T-helper 1 cell (primary cell): ENCODE measurements at places on chromosomes 16 and 17.

DNA sequence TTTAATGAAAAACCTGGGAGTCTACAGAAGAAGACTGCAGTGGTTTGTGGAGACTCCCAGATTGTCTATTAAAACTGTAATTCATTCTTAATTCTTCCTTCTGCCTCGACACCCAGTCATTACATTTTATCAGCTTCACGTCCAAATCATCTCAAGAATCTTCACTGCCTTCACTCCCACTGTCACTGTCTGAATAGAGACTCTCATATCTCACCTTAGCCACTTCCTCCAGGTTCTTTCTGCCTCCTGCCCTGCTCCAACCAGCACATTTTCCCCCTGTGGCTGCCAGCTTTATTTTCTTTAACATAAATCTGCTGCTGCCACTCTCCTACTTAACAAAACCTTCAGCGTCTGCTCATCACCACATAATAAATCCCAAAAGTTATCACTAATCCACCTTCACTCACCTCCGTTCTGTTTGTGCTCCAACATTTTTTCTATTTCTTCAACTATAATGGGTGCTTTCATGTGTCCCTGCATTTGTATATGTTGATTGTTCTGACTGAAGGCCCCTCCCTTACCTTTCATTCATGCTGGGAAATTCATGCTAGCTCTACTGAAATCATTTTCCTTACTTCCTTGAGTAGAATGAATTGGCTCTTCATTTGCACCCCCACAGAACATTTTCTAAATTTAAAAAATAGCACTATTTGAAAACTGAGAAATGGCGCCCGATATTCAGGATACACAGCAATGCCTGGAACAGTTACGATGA, 38.9 kb downstream of the KCNJ2 start:
- no peak for DNase-seq

DNA sequence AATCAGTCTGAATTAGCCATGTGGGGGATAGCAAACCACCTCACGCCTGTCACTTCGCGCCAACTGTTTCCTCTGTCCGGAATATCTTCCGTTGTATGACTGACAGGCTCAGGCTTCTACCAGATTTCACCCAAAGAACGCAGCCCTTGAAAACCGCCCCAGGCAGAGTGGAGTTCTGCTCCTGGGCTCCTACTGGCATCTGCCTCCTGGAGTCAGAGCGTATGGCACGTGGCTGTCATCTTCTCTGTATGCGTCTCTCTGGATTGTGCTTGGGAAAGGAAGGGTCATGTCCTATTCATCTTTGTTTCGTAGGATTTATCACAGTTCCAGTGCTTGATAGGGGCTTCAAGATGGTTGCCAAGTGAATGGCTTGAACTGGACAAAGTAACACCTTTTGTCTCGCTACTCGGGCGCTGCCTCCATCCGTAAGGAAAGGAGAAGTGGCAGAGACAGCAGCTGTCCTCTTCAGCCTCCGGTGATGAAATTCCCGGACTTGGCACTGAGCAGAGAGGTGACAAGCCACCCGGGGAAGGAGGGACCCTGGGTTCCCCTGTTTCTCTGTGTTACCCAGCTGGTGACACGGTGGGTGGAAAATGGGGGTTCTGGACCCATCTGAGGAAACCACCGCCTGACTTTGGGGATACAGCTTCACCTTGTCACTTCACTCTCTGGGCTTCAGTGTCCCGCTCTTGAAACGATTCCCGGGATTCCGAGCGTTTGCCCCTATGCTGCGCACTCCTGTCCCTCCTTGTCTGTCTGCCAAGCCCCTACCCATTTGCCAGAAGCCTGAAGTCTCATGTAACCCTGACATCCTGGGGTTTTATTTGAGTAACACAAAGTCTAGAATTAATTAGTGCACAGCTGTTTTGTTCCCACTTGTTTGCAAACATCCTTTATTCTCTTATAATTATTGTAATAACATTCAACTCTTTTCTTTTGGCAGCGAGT, 13.9 kb downstream of the KIAA0513 start:
- DNase-seq: no peak

GRCh38 chr17:76138234-76138895, 2.7 kb downstream of the FOXJ1 start:
- no peak for DNase-seq

DNA sequence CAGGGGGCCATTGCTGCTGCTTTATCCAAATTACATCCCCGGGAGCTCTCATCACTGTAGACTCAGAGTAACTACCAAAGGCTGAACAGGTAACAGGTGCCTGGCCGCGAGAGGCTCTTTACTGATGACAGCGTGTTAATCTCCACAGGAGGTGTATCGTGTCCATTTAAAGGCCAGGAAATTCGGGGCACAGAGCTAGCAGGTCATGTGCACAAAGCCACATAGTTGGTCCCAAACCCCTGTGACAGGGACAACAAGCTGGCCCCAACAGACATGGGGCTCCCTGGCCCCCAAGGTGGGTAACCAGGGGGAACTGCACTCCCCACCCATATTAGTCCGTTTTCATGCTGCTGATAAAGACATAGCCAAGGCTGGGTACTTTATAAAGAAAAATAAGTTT, 55.3 kb upstream of the RBFOX3 start:
- DNase-seq: no peak

DNA sequence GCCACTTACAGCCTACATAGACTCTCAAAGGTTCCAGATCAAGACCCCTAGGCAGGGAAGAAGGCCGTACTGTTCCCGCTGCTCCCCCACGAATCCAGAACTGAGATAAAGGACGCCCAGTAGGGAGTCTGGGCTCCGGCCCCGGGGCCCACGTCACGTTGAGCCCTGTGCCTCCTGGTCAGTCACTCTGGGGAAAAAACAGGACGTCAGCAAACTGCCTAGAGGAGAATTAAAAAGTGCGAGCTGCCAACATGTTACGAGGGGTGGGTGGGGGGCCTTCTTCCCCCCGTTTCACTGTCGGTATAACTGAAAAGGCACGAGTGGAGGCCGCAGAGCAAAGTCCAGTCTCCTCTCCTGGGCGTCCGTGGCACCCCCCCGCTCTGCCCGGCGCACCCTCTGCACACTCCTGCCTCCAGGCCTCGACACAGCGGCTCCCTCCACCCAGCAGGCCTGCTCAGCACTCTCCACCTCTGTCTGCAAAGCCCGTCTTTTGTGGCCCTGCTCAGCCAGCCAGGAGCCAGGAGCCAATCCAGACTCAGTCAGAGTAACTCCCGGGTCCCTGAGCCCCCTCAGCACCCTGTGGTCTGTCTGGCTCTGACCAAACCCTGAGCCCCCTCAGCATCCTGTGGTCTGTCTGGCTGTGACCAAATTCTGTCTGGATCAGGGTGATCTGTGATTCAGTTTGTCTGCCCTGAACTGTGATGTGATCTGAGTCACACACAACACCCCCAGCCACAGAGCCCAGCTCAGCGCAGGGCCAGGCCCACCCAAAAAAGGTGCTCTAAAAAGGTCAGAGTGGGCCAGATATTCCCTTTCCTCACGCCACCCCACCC, 6.2 kb downstream of the ITGAE start:
- no peak for DNase-seq

- no peak for DNase-seq
Measured at GRCh38 chr16:88617268-88618031, 20.9 kb upstream of the IL17C start.

DNA sequence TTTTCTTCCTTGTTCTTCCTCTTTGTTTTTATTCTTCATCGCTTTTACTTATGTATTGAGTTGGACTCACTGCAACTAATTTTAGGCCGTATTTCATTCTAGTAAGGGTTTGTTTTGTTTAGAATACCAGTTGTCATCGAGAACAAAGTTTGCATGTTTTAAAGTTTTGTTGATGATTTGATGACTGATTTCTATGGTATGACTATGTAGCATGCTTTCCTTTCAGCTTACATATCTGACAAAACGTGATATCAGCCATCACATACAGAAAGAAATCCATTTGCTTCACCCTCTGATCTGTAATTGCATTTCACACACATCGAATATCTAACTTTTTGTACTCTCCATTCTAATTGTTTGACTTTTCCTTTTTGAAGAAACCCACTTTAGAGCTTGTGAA, 4.0 kb downstream of the PRKCA start:
- no peak for DNase-seq

GRCh38 chr17:17364338-17364667, 61.1 kb downstream of the NT5M start:
- DNase-seq: no peak

- no peak for DNase-seq
Measured at GRCh38 chr17:8273884-8274444, 14.5 kb upstream of the RANGRF start.

GRCh38 chr17:55161935-55162555, 102.7 kb upstream of the HLF start:
- DNase-seq: no peak

GRCh38 chr16:81686391-81687130, 92.5 kb upstream of the PLCG2 start:
- DNase-seq: no peak

DNA sequence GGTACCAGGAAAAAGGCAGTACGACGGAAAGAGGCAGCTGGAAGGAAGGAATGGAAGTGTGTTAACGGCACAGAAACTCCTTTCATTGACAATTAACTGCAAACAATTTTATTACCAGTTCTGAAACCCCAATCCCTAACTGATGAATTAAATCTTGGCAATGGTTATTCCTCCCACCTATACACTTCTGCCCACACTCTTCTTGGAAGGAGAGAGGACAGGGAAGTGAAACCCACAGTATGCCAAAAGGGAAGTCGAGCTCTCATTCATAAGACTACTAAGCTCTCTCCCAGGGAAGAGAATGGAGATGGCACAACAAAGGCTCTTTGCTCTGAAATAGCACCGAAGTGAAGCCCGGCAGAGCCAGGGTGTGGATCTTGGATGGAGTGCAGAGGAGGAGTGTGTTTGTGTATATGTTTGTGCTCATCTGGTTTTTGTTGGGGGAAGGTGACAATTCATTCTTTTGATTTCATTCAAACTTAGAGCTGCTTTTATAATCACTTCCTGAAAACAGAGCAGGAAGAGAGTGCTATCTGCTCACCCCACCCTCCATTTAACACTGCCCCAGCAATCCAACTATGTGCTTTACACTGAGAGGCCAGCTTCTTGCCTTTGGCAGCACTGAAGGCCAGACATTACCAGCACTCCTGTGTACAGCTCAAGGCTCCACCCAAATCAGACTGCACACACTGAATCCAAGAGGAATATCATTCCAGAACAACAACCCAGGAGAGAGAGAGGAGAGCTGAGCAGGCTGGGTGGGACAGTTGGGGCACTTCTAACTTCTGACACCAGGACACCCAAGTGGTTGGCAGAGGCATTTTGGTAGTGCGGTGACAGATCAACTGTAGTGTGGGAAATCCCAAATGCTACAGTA, 68.7 kb downstream of the HIC1 start:
- no peak for DNase-seq

- no peak for DNase-seq
Measured at GRCh38 chr16:48500981-48501380, 109.0 kb downstream of the N4BP1 start.

DNA sequence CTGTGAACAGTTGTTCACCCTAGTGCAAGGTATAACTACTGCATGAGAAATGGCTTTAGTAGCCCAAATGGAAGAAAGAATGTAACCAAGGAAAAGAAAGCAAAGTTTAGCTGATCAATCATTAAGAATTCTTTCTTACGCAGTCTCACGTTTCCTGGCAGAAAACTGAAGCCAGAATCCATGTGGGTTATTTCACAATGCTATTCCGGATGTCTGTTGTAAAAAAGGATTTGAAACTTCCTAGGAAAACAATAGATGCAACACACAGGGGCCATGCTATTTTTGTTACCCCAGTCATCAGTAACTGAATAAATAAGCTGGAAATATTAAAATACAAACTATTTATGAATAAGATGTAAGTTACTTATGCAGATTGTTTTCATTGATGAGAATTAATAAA, 802.5 kb downstream of the CDH8 start:
- no peak for DNase-seq

GRCh38 chr17:10612957-10613744, 44.0 kb downstream of the MYH3 start:
- DNase-seq: no peak

- DNase-seq: no peak
Measured at GRCh38 chr17:60573236-60574051, 26.5 kb upstream of the PPM1D start.

DNA sequence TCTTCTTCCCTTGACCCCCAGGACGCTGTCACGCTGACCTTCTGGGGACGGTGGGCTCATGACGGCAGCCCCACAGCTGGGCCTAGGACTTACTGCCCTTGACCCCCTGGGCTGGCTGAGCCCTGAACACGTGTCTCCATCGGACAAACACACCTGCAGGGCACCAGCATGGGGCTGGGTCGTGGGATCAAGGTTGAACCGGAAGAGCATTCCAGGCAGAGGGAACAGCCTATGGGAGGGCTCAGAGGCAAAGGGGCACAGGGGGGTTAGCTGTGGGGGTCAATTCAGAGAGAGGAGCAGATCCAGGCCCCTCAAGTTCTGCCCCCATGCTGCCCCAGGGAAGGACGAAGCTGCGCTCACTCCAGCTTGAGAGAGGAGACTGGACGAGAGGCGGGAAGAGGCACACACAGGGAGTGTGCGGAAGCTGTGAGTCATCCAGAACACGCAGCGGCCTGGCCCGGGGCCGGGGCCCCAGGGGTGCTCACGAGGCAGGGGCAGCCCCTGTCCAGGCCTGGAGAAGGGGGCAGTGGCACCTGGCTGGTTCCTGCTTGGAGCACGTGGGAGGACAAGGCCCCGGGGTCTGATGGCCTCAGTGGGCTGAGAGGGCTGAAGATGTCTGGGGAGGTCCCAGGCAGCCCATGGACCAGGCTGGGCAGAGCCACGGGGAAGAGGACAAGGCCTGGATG, 9.9 kb downstream of the SSTR5 start:
- DNase-seq: no peak

DNA sequence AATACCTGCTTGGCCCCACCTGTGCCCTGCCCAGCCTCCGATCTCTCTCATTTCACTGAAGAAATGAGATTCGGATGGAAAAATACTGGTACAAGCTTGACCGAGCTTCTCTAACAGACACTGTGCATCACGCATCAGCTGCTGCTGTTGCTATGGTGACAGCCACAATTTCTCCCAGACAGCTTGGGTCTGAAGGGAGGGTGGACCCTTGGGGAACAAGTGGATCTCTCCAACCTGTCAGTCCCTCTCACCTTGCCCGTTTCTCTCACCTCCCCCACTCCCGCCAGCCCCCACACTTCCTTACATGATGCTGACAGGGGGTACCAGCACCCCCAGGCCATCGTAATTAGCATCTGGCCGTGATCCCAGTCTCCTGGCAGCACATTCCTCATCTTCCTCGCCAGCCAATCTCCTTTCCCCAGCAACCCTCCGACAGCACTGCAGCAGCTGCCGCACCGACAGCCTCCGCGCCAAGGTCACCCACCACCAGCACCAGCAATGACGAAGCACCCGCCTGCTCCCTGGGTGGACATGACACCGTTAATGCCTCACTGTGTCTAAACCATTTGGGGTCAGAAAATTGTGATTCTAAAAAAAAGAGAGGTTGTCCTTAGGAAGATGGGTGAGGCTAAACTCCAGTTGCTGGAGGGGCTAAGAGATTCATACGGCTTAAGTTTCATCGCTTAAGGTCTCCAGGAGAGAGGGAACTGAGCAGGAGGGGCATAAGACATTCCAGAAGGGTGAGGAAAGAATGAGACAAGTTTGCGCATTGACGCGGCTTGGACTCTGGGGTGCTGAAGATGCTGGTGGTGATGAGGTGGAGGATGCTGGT, 58.6 kb upstream of the TNRC6A start:
- DNase-seq: no peak

- no peak for DNase-seq
Measured at GRCh38 chr17:17570140-17570797, 21.2 kb downstream of the PEMT start.
